ENCODE measurements at places on chromosomes 2 and 18.

DNA sequence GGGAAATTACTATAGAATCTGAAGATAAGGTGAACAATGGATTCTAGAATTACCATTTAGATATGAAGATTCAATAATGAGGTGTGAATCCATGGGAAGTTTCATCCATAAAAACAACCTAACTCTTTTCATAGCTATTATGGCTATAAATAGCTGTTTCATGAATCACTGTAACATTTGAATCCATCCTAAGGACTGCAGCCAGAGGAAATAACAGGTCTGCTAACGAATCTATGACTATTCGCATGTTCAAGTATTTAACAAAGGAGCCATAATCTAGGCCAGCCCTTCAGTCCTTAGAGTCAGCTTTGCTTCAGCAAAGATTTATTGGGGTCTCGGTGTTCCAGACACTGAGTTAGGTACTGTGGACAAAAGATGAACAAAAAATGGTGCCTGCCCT, 87.1 kb downstream of the MYOM1 start:
- DNase-seq = no peak

GRCh38 chr18:76396792-76397191, 98.2 kb downstream of the ZNF516 start:
- no peak for DNase-seq

DNA sequence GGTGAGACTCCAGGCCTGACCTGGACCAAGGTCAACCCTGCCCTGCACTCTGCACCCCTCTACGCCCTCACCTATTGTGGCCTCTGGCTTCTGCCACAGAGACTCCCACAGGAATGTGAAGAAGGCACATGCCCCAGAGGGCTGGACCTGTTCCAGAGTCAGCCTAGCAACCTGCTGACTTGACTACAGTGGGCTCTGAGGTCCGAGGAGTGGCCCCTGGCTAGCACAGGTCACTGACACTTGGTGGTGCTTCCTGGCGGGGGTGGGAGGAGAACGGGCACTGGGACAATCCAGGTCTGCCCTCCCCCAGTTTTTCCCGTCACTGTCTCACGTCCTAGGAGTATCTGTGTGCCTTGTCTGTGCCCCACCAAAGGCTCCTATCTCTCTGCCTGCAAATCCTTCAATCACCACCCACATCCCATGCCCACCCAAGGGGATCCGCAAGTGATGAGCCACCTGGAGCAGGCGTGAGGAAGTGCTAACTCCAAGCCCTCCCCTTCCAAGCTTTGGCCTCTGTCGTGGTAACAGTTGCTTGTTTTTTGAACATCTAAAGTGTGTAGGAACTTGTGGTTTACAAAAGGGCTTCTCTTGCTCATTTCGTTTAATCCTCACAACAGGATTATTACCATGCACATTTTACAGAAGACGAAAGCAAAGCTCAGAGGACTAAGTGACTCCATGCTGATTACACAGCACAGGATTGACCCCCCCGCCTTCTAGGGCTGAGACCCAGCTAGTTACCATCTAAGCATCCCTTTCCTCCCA, 86.2 kb downstream of the MCFD2 start:
- DNase-seq = no peak

DNA sequence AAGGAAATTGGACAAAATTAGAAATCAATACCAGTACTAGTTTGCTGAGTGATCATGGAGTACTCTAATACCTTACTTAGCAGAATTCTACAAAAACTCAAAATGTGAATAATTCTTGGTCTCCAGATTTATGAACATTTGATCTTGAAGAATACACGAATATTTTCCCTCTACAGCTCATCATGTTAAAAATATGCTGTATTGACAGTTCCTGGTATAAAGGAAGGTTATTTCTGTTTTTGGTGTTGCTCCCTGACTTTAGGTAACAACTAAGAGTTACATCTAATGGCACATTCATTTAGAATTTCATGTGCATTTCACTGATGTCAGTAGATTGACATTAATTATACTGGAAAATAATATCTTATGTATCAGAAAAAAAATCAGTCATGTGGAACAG, 479.2 kb upstream of the PKDCC start:
- no peak for DNase-seq

GRCh38 chr2:152577579-152577978, 139.7 kb downstream of the PRPF40A start:
- no peak for DNase-seq

DNA sequence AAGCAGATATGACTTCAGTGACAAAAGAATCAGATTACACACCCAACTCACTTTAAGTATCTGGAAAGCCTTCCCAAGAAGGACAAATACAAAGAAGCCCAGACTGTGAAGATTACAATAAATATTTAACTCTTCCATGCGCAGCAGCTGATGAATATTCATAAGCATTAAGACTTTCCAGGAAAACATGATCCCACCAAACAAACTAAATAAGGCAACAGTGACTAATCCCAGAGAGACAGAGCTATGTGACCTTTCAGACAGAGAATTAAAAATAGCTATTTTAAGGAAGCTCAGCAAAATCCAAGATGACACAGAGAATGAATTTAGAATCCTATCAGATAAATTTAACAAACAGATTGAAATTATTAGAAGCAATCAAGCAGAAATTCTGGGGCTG, 108.2 kb upstream of the UBE2E3 start:
- no peak for DNase-seq

DNA sequence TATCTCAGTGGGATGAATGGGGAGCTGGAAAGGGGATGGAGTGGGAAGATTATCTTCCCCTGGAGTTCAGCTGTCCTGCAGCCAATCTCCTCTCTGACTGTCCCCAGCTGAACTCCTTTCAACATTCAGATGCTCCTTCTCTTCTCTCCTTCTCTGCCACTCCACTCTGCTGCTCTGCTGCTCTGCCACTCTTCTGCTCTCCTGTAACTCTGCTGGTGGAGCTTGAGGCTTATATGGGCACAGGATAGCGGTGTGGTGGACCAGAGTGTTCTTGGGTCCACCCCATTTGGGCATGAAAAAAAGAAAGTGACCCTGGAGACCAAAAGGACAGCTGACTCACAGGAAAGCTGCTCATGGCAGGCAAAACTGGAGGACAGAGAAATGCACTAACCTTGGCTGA, 26.6 kb downstream of the FAHD2B start:
- DNase-seq = no peak

GRCh38 chr2:11368059-11368572, 23.7 kb upstream of the ROCK2 start:
- no peak for DNase-seq

DNA sequence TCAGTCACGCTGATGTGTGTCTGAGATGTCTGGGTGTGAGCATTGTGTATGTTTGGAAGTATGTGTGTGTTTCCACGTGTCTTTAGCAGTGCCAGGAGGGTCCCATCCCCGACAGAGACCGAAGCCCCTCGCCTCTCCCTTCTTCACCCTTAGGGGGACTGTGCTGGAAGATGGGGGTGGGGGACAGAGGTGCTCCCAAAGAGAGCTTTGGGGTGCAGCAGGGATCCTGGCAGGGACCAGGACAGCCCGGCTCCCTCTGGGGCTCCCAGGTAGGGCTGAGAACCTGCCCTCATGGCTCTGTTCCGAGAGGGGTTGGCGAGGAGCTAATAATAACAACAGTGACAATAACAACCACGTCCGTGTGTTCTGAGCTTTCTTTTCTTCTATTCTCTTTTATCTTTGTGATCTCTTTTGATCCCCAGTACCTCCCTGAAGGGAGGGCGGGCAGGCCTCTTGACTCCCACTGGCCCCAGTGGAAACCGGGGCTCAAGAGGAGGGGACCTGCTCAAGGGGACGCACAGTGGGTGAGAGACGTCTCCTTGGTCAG, 57.6 kb downstream of the SMAD7 start:
- DNase-seq = no peak

- DNase-seq = no peak
Observed at GRCh38 chr2:22600999-22601398, 784.0 kb upstream of the KLHL29 start.

GRCh38 chr2:212242724-212243123, 295.9 kb downstream of the ERBB4 start:
- DNase-seq = no peak

GRCh38 chr2:236776695-236777251, 207.1 kb downstream of the ACKR3 start:
- DNase-seq = no peak

DNA sequence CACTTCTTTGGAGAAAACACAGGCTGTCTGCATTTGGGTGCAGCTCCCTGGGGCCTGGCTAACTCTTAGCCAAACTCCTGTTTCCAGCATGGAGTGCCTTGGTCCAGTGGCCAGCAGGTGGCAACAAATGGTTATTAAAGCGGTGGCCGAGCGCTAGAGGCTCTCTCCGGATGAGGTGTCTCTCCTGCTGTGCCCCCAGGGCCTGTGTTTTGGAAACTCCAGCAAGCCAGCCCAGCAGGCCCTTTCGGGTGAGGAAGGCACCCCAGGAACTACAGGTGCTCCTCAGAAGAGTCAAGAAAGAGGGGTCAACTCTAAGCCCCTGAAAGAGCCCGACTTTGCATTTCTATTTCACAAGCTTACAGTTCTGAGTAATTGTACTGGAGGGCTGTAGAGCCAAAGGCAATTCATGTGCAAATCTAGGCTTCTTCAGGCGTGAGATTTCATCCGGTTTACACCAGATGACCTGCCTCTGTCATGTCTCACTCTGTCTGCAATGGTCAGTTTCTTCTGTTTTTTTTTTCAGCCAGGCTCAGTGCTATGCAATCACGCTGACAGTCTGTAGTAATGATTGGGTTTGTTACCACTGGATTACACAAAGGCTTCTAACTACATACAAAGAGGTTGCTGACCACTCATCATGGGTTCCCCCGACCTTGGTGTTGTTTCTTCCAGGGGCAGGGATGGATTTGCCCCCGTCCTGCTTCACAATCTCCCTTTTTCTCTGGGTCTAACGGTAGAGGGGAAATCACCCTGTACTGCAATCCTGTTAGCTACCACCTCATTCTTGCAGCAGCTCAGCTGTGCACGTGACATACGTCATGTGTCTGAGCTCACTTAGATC, 7.6 kb upstream of the CHRNA1 start:
- DNase-seq = peak; percentile 50

DNA sequence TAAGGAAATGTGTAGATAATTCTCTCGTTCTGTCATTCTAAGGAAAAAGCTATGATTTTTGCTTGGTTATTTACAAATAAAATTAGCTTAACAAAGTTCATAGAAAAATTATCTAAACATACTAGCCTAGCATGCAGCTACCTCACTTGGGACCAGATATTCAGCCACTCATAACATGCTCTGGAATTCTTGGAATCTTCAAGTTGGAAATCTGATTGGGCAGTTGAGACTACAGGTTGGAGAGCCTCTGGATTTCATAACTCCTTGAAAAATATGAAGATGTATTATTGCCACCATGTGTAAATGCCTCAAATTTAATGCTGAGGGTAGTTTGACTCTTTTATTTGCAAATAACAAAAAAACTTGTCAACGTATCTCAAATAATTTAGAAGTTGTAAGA, 132.2 kb upstream of the GULP1 start:
- DNase-seq = no peak

- DNase-seq = no peak
Observed at GRCh38 chr2:240510513-240511210, 47.1 kb downstream of the ANKMY1 start.

DNA sequence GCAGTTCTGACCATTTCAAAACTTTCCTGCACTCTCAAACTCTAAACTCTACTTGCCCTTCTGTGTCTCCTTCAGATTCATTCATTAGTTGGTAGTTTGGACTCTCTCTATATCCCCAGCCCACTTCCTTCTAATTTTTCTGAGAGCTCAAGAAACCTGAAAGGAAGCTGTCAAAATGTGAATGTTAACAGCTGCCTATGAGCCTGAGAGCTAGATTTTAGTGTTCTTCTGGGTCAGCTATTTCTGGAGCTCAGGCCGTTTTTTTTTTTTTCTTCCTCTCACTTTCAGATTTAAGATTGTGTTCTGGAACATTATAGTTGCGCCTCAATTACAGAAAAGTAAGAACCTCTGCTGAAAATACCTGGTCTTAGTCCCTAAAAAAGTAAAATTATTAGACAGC, 73.1 kb downstream of the RTN4 start:
- no peak for DNase-seq

- DNase-seq = no peak
Observed at GRCh38 chr2:75555701-75556100, 5.0 kb downstream of the EVA1A start.

GRCh38 chr2:233480490-233481202, 85.9 kb downstream of the USP40 start:
- peak; percentile 73 for DNase-seq

DNA sequence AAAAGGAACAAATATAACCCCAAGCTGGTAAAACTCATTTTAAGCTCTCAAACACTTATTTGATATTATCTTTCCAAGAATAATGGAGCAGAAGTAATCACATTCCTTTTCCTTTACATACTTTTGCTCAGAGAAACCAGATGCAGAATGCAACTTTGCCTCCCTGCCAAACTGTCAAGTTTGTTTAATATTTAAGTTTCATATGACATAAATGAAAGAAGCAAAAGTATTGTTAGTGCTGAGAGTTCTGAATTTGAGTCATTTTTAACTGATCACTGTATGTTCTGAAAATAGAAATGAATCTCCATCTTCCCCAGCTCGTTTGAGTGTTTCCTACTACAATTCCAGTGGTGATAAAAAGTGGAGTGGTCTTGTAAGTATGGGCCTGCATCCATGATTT, 423.4 kb downstream of the PID1 start:
- no peak for DNase-seq

GRCh38 chr2:25105336-25106085, 62.9 kb downstream of the POMC start:
- no peak for DNase-seq

- no peak for DNase-seq
Observed at GRCh38 chr18:58476516-58477256, 152.2 kb downstream of the ALPK2 start.

- no peak for DNase-seq
Observed at GRCh38 chr2:201156640-201157039, 26.3 kb upstream of the CASP10 start.

DNA sequence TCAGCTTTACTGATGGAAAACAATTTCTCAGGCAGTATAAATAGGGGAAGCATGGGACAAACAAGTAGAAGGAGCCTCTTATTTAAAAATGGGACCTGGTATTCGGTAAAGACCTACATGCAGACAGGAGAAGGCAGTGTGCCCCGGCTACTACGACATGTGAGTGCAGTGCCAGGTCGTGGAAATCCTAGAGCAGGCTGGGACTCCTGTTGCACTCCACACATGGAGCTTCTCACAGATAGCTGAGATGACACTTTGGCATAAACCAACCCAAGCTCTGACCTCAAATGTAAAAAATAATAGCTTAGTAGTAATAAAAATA, 885 bp upstream of the DSEL start:
- no peak for DNase-seq

GRCh38 chr2:50069454-50069853, 915.1 kb upstream of the FSHR start:
- no peak for DNase-seq

GRCh38 chr18:35379421-35379820, 2.3 kb upstream of the ZNF396 start:
- DNase-seq = no peak

DNA sequence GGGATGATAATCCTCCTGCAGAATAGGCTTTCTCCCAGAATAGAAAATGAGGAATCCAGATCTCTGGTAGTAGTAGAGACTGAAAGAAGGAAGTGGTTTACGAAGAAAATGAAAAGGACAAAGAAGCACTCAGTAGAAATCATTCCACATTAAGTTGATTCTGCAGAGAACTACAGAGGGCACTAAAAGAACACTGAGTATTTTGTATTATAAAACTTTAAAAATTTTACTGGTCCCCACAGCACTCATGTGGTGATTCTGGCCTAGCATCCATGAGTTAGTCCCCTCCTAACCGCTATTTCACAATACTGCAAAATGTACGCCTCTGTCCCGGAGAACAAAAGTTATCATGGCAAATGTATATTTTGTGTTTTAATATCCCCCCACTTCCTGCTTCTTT, 42.9 kb upstream of the SLC35F5 start:
- DNase-seq = no peak

GRCh38 chr2:67839242-67839641, 223.6 kb downstream of the C1D start:
- no peak for DNase-seq

All from NCI-H2029 (cell line).